WTC11 (cell line): ENCODE measurements at places on chromosomes 2 and 18. TPM values are rescaled to one million over a fixed set of nuclear protein-coding genes. Genes with fewer than 3 reads are reported as not detected.

DNA sequence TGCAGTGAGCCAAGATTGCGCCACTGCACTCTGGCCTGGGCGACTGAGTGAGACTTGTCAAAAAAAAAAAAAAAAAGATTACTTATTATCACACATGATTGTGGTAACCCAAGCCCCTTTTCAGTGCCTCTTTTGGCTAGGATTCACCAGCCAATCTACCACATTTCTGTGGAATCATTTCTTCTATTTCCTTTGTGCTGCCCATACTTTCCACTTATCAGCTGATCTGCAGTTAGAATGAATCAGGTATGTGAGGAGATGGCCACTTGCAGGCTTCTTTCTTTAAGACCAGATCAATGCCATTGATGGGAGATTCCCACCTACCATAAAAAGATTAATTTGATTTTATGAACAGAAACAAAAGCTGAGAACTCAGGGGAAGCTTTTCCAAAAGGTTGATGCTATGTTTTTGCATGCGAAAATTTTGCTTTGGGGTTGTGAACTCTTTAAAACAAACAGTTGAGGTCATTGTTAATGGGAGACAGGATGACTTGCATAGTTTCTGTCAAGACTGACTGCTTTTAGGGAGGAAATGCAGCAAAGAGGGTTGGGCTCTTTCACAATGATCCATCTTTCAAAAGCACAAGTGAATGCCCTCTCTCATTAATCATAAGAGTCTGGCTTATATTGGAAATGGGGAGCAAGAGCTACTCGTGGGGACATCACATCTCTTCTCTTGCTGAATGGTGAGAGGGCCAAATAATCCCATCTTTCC lies 66.9 kb upstream of the CYP26B1 start:
- DNase-seq, result no peak

The TLX2 gene
- total RNA-seq, result 0.18 to 0.39 TPM (median 0.26 TPM) in 3 replicates

The MALT1 gene
- total RNA-seq, result 11.2 to 13.6 TPM (median 13.2 TPM) in 3 replicates

DNA sequence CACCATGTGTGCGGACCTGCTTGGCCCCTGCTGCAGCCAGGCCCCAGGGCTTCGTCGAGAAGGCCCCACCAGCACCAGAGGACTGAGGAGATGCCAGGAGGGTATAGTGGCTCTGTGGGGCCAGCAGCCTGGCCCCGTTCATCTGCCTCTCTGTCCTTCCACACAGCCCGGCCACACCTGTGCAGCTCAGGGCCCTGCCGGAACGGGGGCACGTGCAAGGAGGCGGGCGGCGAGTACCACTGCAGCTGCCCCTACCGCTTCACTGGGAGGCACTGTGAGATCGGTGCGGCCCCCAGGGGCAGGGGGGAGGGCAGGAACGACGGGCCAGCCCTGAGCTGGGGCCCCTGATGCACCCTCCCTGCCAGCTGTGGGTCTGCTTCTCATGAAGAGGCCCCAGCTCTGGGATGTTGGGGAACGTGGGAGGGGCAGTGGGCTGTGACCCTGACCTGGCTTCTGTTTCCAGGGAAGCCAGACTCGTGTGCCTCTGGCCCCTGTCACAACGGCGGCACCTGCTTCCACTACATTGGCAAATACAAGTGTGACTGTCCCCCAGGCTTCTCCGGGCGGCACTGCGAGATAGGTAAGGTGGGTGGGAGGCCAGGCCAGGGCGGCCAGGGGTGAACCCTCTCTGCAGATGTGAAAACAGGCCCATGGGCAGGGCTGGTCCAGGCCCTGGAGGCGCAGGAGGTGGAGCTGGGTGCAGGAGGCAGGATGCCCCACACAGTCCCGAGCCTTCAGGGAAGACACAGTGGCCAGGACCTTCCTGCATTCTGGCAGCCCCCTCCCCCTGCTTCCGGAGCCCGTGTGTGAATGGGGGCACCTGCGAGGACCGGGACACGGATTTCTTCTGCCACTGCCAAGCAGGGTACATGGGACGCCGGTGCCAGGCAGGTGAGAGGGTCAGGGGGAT lies 50.3 kb downstream of the MTERF4 start:
- DNase-seq, result no peak

- no peak for DNase-seq
Measured at GRCh38 chr2:97210325-97210724, 97.4 kb downstream of the ANKRD36 start.

- DNase-seq, result no peak
Measured at GRCh38 chr2:38509314-38509946, 93.3 kb downstream of the HNRNPLL start.

GRCh38 chr2:235508371-235509160 lies 14.7 kb downstream of the AGAP1 start:
- DNase-seq, result no peak

The BCL11A gene
- total RNA-seq, result 45.0 to 53.2 TPM (median 46.8 TPM) in 3 replicates

The BIN1 gene
- total RNA-seq, result 38.9 to 42.5 TPM (median 41.6 TPM) in 3 replicates

The ATL2 gene
- total RNA-seq, result 81.3 to 90.5 TPM (median 88.7 TPM) in 3 replicates
